Breast epithelium (tissue), 4 donors: ENCODE measurements at places on chromosomes 16 and 17. TPM values are rescaled to one million over a fixed set of nuclear protein-coding genes. Genes with fewer than 3 reads are reported as not detected.

The TPSAB1 gene
- 5.9 TPM for total RNA-seq

The RHOT1 gene
- 74.6 TPM for total RNA-seq

The CHST4 gene
- total RNA-seq, result 0.59 TPM

The KRTAP3-2 gene
- not detected for total RNA-seq

- H3K4me3 ChIP-seq, result no peak overlapping the region
- H3K27ac ChIP-seq, result no peak overlapping the region
- H3K36me3 ChIP-seq, result no peaks in the 10 kb centered on the region
Observed at GRCh38 chr17:69523244-69523861, 108.9 kb downstream of the MAP2K6 start.

DNA sequence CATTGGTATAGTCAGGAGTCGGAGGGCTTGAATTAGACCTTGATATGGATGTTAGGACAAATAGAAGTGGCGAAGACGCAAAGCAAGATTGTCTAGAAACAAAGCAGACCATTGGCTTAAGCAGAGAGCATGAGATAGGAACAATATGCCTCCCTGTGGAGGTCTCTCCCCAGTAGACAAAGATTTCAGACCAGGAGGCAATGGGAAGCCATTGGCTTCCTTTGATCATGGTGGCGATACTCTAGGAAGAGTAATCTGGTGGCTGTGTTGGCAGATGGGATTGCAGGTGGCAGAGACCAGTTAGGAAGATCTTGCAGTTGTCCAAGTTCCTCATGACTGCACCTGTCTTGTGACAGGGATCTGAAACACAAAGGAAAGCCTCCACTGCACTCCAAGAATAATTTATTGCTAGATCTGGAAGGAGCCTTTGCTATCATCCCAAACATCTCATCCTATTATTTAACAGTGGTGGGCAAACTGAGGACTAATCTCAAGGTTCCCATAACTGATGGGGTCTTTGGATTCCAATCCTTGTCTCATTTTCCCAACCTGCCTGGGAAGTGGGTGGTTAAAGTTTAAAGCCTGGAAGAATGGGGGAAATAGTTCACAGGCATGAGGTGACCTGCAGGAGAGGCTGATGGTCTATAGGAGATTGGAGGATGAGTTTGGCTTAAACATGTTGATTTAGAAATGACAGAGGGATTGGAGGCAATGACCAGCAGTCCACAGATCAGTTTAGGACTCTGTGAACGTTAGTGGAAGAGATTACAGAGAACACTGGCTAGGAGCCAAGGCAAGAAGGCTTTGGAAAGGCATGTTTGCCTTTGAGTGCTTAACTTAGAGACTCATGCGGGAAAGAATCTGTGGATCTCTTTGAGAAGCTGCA lies 37.0 kb downstream of the HLF start:
- H3K4me1 ChIP-seq, result no peaks in the 10 kb centered on the region
- no peaks in the 10 kb centered on the region for H3K36me3 ChIP-seq
- DNase-seq, result no peak
- no peak overlapping the region for H3K27ac ChIP-seq
- H3K27me3 ChIP-seq, result no peaks in the 10 kb centered on the region

GRCh38 chr16:88533381-88533917 lies 36.8 kb upstream of the ZC3H18 start:
- no peaks in the 10 kb centered on the region for H3K36me3 ChIP-seq
- H3K4me1 ChIP-seq, result peaks cover 8% of the 10 kb centered on the region
- peak overlapping the region; percentile 73 for H3K4me3 ChIP-seq
- no peaks in the 10 kb centered on the region for H3K27me3 ChIP-seq
- no peak for DNase-seq
